ENCODE measurements at places on chromosomes 1 and 21.

DNA sequence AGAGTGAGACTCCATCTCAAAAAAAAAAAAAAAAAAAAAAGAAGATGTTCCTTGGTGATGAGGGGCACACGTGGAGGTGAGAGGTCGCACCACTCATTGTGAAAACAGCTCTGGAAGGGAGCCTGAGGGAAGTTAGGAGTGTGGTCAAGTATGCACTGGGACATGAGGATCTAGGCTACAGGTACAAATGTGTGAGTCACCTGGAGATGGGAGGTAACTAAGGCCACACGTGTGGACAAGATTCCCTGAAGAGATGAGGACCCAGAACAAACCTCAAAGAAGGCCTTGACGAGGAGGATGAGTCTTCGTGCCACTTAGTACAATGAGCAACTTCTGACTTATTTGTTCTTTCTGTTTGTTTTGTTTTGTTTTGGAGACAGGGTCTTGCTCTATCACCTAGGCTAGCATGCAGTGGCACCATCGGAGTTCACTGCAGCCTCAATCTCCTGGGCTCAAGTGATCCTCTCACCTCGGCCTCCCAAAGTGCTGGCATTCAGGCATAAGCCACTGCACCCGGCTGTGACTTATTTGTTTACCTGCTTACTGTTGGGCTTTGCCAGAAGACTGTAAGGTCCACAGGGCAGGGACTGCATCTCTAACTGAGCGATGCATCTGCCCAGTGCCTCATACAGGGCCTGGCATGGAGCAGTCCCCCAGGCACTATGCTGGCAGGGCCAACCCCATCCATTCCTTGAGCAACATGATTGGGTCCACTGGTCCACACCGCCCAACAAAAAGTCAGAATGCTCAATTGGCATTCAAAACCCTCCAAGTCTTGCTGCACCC, 6.4 kb downstream of the ASAP3 start:
- DNase-seq, result no peak

DNA sequence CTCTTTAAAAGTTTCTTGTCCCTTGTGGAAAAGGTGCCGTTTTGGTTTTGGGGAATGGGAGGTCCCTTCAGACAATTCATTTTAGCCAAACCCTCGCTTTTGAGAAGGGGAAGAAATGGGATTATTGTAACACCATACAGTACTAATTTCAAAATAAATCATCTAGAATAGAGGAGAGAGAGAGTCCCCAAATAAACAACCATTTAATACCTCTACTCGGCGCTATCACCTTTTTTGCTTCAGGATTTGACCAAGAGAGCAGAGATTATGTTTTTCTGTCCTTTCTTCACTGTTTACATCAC, 770 bp upstream of the RC3H1 start:
- DNase-seq, result no peak

GRCh38 chr1:47621977-47622376, 184.1 kb downstream of the FOXD2 start:
- no peak for DNase-seq

- DNase-seq, result no peak
Measured at GRCh38 chr1:181205901-181206300, 117.4 kb downstream of the IER5 start.

DNA sequence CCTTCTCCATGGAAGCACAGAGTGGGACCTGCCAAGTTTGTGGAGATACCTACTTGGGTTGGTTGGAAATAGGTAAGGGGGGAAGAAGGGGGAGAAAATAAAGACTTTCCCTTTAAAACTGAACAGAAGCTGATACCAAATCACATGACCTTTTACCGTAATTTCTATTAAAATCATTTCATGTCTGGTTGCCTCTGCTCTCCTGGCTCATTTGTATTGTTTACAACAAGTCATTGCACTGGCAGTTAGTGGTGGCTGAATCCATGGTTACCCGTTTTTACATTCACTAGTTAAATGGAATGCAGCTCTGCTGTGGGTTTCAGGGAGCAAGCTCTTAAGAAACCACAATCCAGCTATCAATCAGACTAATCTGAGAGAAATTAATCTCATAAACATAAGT, 353.7 kb upstream of the ESRRG start:
- DNase-seq, result no peak

- peak; percentile 99 for DNase-seq
Measured at GRCh38 chr1:161177112-161177935, at the start of gene B4GALT3. Gene B4GALT3 (minus strand): TSS chr1:161177507. CDS start chr1:161176060, 1,447 bp downstream.

GRCh38 chr1:182118851-182119250, 57.3 kb upstream of the ZNF648 start:
- DNase-seq, result no peak

DNA sequence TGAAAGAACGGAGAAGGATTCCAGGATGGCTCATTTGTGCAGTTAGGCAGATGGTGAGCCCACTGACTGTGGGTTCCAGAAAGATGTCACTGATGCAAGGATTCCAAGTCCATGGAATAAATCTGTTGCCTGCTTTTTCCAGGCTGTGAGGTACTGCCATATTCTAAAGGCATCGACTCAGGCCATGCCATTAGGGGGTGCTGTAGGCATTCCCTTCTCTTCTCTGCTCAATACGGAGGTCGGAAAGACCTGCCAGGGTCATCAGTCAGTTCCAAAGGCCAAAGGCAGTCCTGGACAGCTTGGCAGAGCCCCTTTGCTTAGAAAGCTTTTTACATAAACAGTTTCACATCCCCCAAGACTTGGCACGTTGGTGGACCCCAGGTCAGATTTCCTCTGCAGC, 31.7 kb upstream of the TMEM125 start:
- peak; percentile 40 for DNase-seq

DNA sequence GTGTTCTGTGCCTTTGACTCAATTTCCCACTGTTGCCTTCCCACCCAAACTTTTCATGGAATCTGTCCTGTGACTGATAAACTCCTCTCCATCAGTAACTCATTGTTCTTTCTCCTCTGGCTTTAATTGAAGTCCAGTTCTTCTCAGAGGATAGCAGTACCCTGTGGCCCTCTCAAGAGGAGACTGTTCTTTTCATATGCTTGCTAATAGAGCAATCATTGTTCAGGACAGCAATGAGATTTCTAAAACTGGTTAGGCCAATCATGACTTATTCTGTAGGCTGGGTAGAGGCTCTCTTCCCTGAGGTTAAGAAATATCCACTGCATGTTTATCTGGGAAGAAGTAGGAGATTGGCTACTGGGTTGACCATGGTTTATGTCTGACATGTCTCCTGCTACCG, 98.8 kb downstream of the CHD1L start:
- DNase-seq, result no peak

- no peak for DNase-seq
Measured at GRCh38 chr1:30545365-30545764, 178.0 kb downstream of the MATN1 start.

DNA sequence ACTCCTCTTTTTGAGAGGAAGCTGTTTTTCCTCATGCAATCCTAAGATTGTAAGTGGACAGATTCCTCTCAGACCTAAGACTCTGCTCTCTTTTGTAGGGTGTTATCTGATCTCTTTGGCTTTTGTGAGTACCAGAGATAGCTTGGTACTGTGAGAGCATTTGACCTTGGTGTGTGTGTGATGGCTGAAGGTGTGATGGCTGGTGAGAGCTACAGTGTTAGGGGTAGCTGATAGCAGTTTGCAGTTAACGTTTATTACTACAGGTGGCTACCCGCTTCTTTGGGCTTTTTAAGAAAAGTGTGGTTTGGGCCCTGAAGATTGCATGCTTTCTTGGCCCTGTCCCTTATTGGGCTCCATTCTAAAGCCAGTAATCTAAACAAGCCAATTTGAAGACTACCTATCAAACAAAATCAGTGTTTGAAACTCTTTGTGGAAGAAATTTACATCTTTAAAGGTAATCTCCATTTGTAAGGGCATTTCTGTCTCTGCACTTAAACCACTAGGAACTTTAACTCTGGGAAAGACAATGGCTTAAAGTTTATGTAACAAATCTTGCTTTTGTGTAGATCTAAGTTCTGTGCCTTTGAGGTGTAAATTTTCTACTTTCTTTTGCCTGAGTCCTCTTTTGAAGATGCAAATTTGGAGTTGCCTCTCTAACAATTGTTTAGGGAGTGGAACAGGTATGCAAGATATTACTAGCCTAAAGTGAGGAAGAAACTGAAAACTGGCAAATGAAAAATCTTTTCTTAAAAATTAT, 85.3 kb upstream of the SERBP1 start:
- DNase-seq, result no peak

GRCh38 chr1:233738850-233739249, 124.9 kb downstream of the KCNK1 start:
- no peak for DNase-seq

- no peak for DNase-seq
Measured at GRCh38 chr21:19785941-19786340, 1212.3 kb upstream of the NCAM2 start.

- DNase-seq, result no peak
Measured at GRCh38 chr1:212133319-212133718, 97.8 kb downstream of the DTL start.

- no peak for DNase-seq
Measured at GRCh38 chr1:113859478-113860175, 11.9 kb downstream of the PTPN22 start.

DNA sequence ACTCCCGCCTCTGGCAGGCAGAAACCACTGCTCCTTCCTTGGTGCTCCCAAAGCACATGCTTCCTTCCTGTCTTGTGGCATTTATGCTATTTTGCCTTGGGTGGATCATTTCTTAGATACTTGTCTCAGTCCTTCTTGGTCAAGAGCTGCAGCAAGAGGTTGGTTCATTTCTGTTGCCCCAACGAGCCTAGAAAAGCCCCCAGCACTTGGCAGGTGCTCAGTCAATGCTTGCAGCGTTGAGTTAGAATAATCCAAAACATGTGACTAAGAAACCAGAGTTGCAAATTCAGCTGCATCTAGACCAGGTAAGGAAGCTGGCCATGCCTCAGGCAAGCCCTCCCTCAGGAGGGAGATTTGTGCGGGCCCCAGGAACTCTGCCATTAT, 42.4 kb upstream of the TENT5C start:
- no peak for DNase-seq

GRCh38 chr1:159000625-159001024, 9.1 kb upstream of the IFI16 start:
- no peak for DNase-seq

- DNase-seq, result peak; percentile 32
Measured at GRCh38 chr1:163315773-163316374, 5.9 kb upstream of the NUF2 start.

DNA sequence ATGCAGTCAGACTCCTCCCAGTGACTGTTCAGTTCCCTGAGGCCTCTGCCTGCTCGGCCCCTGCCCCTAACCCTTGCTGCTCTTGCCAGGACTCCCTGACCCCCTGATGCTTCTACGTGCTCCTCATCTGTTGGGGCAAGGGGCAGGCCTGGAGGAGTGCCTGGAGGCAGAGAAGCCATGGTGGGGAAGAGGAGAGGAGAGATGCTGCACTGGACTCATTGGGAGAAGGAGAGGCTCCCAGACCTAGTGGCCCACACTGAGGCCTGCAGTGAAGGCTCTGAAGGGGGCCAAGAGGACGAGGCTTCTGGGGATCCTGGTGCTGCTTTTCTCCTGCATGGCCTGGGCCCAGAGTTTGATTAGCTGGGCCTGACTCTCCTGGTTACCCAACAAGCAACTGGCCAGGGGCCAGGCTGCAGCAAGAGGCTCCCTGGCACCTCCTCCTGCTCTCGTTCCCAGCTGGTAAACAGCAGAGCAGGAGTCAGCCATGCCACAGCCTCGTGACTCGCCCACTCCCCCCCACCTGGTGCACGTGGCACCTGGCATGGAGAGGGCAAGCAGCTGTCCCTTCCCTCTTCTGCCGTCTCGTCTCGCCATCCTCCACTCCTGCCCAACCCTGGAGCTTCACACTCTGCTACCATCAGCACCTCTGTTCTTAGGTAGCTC, 847 bp upstream of the RORC start:
- no peak for DNase-seq

Data from mesothelial cell of epicardium (in vitro differentiated cells).